ENCODE measurements at places on chromosomes 11 and 22.
A peak's percentile ranks its signal among the peaks of the same experiment; 100 is the strongest.

DNA sequence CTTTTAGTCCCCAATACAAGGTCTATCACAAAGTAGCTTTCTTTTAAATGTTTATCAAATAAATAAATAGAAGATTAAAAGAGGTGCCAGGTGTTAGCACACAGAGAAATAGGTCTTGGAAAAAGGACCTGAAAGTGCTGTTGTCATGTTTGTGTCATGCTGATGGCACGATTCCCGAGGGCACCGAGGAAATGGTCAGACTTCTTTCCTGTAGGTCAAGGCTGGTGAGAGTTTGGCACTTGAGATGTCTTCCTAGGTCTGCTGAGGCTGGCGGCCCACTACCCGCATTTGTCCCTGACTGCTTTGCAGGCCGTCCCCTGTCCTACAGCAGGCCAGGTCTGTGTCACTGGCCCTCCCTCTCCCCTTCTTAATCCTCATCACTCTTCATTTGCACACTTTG is 112.1 kb downstream of the ATXN10 start:
- DNase-seq = no peak

DNA sequence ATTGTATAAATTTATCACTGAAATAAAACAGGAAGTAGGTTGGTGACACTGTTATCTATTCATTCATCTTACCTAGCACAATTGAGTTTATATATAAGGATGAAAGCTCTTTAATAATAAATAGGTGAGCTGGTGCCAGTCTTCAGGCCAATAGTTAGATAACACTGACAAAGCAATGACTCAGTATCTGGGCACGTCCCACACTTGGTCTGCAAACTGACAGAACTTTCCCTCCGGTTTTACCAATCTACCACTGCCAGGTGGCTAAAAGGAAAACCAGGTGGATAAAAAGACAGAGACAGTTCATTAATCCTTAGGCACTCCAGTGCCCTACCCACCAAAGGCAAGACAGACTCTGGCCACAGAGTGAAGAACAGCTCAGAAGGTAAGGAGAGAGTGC is 17.6 kb downstream of the DDB1 start:
- DNase-seq = no peak

DNA sequence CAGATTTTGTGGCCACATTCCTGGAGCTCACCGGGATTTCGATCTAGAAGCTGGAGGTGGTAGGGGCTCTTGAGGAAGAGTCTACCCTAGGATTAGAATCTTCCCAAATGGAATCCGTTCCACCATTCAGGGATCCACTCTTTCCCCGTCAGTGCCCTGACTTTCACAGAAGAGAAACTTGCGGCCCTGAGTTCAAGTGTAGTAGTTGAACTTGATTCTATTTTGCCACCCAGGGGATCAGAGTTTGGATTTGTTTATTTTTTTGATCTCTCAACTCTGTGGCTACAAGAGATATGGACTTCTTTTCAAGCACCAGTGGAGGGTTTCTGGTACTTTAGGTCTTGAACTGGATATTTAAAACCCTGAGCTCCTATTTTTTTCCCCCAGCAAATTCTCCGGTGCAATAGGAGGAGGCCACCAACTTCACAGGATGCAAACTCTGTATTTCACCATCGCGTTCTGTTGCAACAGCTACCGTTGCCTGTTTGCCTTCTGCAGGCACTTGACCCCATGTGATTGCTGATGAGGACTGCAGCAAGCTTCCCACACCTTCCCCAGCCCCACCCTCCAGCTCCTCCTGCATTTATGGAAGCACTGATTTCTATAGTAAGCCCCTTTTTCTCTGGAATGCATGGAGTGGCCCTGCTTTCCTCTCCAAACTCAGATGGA is 14.8 kb upstream of the MRGPRF start:
- no peak for DNase-seq

- no peak for DNase-seq
Measured at GRCh38 chr22:41742918-41743317, 43.6 kb downstream of the MEI1 start.

DNA sequence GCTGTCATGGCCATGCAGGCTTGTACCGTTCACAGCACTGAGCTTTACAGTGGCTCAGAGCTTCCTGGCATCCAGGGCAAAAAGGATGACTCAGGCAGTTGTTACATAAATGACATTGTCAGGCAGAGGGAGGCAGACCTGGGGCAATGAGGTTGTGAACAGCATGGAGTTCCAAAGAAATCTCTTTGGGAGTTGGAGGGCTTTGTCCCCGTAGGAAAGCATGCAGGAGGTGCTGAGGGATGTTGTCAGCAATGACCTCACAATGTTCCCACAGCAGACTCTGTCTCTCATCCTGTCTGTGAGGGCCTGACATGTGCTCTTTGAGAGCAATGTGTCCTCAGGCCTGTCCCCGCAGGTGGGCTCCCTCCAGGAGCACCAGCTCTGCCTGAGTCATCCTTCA is 25.9 kb upstream of the PDE2A start:
- DNase-seq = no peak

DNA sequence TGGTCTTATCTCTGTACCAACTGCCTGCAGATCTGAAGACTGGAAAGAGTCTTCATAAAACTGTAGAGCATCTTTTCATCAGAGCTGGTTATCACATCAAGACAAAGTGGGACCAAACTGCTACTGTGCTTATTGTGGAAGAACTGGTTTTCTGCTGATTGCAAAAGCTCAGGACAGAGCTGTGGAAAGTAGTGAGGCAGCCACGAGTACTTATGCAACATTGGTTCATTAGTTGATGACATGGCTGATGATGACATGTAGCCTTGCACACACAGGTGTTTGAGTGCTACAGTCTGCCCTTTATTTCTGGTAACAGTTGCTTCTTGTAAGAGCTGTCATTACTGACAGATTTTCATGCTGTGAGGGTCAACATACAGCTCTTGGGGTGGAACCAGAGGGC is 185.4 kb upstream of the GUCY1A2 start:
- no peak for DNase-seq

DNA sequence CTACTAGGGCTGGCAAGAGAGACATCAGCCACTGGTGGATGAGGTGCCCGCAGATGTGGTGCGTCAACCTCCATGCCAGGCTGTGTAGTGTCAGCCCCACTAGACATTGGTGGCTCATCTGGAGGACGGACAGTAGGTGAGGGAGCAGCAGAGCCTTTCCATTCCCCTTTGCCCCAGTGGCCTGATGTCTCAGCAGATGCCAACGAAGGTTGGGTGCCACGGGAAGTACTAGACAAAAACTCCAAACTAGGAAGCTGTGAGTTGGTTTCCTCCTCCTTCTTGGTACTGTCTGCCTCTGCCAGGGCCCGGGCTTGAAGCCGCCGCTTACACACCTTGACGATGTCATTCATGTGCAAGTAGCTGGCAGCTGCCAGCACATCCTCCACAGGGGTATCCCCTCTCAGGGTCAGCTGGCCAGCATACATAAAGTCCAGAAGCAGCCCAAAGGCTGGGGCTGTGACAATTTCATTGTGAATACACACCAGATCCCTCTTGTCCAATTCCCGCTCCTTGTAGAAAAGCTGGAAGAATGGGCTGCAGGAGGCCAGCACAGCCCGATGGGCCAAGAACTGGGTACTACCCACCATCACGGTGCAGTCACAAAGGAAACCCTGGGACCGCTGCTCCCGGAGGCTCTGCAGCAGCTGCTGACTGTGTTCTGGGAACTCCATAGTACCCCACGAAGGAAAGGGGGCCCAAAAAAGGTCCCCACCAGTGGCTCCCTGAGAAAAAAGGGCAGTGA is 795 bp downstream of the ZBTB3 start:
- DNase-seq = no peak

DNA sequence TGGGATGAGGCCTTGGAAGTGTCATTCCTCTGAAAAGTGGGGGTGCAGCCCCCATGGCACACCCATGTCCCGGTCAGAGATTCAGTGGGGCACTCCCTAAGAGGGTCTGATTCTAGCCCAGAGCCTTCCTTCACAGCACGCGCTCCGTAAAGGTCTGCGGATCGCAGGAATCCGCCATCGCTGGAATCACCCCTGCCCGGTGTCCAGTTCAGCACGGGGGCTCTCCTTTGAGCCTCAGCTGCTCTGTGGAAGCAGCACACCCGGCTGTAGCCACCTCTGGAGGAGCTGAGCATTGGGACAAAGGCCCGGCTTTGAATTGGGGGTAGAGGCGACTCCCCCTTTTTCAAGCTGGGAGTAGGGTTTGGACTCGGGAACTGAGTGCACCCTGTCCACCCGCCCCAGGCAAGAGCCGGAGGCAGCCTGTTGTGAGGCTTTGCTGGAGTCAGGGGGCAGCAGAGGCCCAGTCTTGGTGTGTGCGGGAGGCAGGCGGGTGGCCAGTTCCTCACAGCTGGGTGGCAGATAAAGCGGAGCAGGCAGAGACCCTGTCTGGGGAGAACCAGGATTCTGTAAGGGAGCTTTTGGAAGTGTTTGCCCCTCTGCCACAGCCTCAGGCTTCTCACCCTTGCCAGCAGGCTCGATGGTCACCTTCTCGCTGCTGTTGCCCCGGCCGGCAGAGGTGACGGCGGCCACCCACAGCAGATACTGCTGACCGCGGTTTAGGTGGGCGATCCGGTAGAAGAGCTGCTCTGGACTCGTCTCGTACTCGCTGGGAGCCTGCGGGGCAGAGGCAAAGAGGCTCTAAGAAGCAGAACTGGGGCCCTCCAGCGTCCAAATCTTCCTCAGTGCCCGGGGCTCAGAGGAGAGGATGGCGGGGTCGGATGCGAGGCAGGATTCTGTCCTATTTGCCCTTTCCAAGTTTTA is 115.9 kb downstream of the CEP164 start:
- DNase-seq = no peak

DNA sequence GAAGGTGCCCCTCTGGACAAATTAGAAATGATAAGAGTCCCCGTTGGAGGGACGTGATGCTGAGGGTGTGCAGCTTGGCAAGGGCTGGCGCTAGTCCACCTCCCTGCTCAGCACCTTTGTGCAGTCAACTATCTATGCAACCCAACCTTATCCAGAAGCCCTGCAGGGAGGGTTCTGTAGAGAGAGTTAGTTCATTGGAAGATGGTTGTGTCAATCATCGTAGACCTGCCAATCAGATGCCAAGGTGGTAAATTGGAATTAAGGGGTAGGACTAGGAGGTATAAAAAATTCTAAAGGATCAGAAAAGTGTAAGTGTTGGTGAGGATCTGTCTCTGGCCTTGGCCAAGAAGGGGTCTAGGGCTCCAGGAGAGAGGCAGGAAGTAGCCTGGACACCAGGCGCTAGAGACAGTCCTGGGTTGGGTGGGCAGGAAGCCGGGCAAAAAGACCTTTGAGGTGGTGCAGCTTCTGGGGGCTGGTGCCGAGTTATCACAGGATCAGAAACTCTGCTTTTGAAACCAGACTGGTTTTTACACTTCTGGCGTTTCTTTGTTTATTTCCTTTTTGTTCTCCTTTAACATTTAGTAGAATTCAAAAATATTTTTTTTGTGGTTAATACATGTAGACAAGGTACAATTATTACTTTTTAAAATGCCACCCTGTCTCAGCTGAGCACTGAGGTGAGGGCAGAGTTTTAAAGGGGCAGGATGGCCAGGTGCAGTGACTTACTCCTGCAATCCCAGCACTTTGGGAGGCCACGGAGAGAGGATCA is 1.6 kb downstream of the C1QTNF6 start:
- no peak for DNase-seq

DNA sequence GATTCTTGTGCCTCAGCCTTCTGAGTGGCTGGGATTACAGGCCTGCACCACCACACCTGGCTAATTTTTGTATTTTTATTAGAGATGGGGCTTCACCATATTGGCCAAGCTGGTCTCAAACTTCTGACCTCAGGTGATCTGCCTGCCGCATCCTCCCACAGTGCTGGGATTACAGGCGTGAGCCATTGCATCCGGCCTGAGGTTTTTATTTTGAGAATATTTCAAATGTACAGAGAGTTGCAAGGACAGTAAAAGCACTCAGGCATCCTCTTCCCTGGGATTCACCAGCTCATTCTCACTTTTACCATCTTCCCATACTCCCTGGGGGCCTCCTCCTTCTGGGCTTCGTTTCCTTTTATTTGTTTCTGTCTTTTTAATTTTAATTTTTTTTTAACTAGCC is 12.1 kb downstream of the MED15 start:
- DNase-seq = no peak

DNA sequence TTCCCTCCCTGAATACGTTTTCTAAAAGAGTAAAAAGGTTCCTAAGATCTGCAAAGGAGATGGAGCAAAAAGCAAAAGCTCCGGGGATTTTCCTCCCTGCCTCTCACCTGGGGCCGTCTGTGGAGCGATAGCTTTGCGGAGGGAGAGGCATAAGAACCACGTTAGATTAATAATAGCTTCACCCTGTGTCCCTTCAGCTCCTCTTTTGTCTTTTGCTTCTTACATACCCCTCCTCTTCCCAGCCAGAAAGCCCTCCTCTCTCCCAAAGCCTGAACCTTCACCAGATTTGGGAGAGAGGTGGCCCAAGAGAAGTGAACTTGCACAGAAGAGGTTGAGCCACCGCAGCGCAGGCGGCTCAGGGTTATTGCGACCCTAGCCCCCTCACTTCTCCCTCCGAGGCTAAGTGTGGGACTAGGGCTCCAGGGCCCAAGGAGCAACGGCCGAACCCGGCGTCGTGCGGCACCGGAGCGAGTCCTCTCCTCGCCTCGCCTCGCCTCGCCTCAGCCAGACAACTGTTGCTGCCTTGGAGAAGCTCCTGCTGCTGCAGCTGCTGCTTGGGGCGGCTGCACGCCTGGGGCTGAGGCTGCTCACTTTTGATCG is 97.6 kb upstream of the HSD17B12 start:
- DNase-seq = no peak

DNA sequence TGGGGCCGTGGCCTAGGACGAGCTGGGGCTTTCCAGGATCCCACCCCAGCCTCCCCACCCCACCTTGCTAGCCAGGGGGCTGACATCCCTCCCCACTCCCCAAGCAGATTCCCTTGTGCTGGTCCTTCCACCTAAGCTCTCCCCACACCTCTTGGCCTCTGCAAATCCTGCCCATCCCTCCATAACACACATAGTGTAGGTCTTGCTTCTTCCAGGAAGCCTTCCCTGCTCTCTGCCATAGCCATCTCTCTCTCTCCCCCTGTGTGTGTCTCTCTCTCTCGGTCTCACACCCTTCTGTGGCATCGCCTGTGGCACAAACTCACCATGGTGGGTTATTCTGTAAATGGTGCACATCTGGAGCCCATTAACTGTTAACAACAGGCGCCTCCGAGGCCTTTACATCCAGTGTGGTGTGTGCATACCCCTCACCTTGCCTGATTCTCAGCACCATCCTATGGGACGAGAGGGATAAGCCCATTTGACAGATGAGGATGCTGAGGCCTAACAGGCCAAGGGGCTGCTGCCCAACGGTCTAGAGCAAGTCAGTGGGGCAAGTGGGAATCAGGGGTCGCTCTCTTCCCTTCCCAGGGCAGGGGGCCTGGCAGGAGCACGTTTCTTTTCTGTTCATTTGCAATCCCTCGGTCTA is 22.2 kb upstream of the PICK1 start:
- DNase-seq = peak; percentile 24

DNA sequence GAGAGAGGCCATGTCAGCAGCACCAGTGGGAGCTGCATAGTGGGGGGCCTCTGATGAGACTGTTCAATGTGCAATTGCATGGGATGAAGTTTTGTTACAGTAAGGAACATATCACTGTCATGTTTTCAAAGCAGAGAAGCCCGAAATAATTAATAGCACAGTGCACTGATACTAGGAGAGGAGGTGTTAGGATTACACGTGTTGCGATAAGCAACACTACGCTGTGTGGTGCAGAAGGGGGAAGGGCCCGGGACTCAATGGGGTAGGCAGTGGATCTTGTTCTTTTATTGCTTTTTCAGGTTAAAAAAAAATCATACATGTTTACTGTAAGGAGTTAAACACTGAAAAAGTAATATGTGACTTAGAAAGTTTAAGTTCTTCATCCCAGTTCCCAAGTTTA is 29.2 kb downstream of the TCIRG1 start:
- DNase-seq = no peak

- DNase-seq = no peak
Measured at GRCh38 chr11:28858076-28858475, 749.9 kb downstream of the METTL15 start.

GRCh38 chr11:127110542-127110941 is 110.0 kb upstream of the KIRREL3 start:
- no peak for DNase-seq
